ENCODE measurements at places on chromosomes 11 and 22. TPM values are rescaled to one million over a fixed set of nuclear protein-coding genes. Genes with fewer than 3 reads are reported as not detected.

HPX gene
- 2.5 TPM for total RNA-seq

SLN gene
- 2.1 TPM for total RNA-seq

OR10D3 gene
- total RNA-seq, result not detected

MRPL40 gene
- total RNA-seq, result 44.7 TPM

UCP3 gene
- 0.10 TPM for total RNA-seq

NAALADL1 gene
- 2.8 TPM for total RNA-seq

TMPRSS4 gene
- not detected for total RNA-seq

NRXN2 gene
- total RNA-seq, result not detected

PTDSS2 gene
- total RNA-seq, result 59.9 TPM

OR52I2 gene
- total RNA-seq, result not detected

MMP11 gene
- total RNA-seq, result 17.9 TPM

CNIH2 gene
- not detected for total RNA-seq

TRAPPC4 gene
- 91.1 TPM for total RNA-seq

TNNT3 gene
- total RNA-seq, result not detected

B3GAT1 gene
- not detected for total RNA-seq

PC gene
- 6.4 TPM for total RNA-seq

WBP2NL gene
- 0.97 TPM for total RNA-seq

EPS8L2 gene
- total RNA-seq, result 20.0 TPM

RIMBP3C gene
- 0.44 TPM for total RNA-seq

CSRP3 gene
- not detected for total RNA-seq

GDPD4 gene
- not detected for total RNA-seq

ZNF214 gene
- total RNA-seq, result 0.44 TPM

PIH1D2 gene
- 0.41 TPM for total RNA-seq

ARHGAP42 gene
- 11.9 TPM for total RNA-seq

GDPD5 gene
- total RNA-seq, result 90.1 TPM

CASP5 gene
- total RNA-seq, result not detected

MIAT gene
- total RNA-seq, result 0.10 TPM

TRIM29 gene
- not detected for total RNA-seq

OR4C46 gene
- total RNA-seq, result not detected

SAAL1 gene
- total RNA-seq, result 19.9 TPM

GLYATL2 gene
- total RNA-seq, result not detected

HYLS1 gene
- 7.5 TPM for total RNA-seq

CABP4 gene
- 1.3 TPM for total RNA-seq

OR8G1 gene
- not detected for total RNA-seq

ACTN3 gene
- total RNA-seq, result not detected

CCDC82 gene
- total RNA-seq, result 24.6 TPM

CARD10 gene
- total RNA-seq, result 34.8 TPM

FREY1 gene
- not detected for total RNA-seq

THRSP gene
- total RNA-seq, result not detected

LRRC10B gene
- total RNA-seq, result 0.18 TPM

FOXRED2 gene
- 12.4 TPM for total RNA-seq

SULT4A1 gene
- 1.5 TPM for total RNA-seq

FAM83F gene
- 0.18 TPM for total RNA-seq

ST3GAL4 gene
- total RNA-seq, result 23.5 TPM

RAG2 gene
- total RNA-seq, result not detected

CYTH4 gene
- 0.47 TPM for total RNA-seq

RIMBP3B gene
- total RNA-seq, result 0.06 TPM

DDTL gene
- total RNA-seq, result not detected

UBQLN3 gene
- not detected for total RNA-seq

HBB gene
- not detected for total RNA-seq

MMP1 gene
- total RNA-seq, result 2,602 TPM

HBG1 gene
- total RNA-seq, result not detected

ESRRA gene
- 47.2 TPM for total RNA-seq

EXPH5 gene
- 0.82 TPM for total RNA-seq

PDGFD gene
- total RNA-seq, result 31.1 TPM
